ENCODE measurements at places on chromosomes 2 and 18.

DNA sequence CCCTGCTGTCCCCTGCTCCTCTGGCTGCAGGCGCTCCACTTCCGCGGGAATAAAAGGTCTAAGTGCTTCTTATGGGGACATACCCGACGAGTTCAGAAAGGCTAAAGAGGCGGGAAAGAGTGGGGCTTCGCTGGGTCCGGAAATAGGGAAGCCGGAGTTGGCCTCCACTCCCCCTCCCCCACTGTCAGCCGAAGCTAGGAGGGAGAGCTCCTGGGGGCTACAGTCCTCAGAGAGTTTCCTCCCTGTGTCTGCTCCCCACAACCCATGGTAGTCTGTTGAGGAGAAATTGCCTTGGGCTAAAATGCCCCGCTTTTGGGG lies 7.2 kb downstream of the GAD1 start:
- no peak for DNase-seq

DNA sequence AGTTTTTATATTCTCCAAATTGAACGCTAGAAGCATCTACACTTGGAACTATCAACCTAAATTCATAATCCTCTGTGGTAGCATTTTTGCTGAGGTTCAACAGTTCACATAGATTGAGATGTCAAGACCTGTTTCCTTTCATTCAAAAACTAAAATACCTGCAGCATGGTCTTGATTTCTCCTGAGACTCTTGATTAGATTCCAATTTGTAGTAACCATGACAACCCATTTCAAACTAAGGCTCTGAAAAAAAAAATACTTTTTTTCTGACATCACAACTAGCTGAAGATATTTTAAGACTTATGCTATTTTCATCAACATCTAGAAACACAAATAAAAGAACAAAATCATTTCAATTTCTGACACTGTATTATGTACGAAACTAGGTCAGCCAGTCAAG lies 29.8 kb downstream of the COBLL1 start:
- no peak for DNase-seq

GRCh38 chr2:188931361-188931760 lies 42.8 kb upstream of the COL3A1 start:
- no peak for DNase-seq

DNA sequence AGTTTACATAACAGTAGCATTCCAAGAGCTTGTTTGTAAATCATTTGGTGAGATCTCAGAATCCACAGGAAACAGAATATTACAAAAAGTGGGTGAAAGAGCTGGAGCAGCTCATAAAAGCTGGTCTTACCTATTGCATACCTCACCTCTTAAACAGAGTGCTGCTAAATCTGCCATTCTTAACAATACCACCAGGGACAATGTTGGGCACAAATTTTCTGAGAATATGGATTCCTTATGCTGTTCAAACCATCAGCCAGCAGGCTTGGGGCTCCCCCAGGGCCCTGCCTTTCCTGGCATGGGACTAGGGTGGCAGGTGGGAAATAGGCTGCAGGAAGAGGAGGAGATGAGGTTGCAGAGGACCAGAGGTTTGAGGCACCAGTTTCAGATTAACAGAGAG lies 55.6 kb downstream of the TGFA start:
- DNase-seq: no peak

DNA sequence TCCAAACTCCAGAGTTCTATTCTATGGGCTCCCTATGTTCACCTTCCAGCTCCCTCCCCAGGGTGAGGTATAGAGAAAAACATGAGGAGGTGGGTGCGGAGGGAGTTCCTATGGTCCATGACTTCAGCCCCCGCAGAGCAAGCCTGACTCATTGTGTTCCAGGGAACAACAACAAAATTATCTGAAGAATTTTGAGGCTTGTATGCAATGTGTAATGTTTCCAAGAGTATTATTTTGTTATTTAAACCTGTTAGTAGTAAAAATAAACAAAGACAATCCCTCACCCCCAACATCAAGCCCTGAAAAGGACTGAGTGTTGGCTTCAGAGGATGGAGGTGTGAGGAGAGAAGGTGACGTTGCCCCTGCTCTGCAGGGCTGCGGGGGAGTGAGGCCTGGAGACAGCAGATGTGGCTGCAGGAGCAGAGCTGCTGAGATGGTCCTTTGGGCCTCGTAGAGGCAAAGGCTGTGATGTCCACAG lies 29.0 kb downstream of the LAMA3 start:
- DNase-seq: no peak
